ENCODE measurements at places on chromosomes 16 and 17. TPM values are rescaled to one million over a fixed set of nuclear protein-coding genes. Genes with fewer than 3 reads are reported as not detected.
A peak's percentile ranks its signal among the peaks of the same experiment; 100 is the strongest.

KRTAP9-8 gene
- total RNA-seq = 89.8 TPM

DNA sequence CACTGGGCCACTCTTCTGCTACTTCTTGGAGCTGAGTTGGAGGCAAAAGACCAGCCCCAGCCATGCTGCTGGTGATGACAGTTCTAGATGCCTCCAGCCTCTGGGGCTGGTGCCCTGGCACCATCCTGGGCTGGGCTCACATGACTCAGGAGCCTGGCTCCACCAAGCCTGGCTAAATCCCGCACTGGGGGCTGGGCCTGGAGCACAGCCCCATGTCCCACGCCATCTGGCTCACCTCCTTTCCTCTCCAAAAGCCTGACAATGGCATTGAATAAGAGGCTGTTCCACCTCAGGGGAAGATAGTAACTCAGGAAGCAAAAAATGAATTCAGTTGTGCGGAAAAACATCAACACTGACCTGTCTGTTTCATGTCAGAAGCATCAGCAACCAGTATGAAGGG lies 45.1 kb upstream of the MTSS2 start:
- H3K36me3 ChIP-seq = peaks cover 12% of the 10 kb centered on the region
- H3K27me3 ChIP-seq = no peaks in the 10 kb centered on the region
- no peak for DNase-seq
- no peak overlapping the region for H3K27ac ChIP-seq

GRCh38 chr17:2172077-2172851 lies 117.4 kb downstream of the HIC1 start:
- DNase-seq = no peak
- H3K27ac ChIP-seq = peak overlapping the region; percentile 69
- no peaks in the 10 kb centered on the region for H3K27me3 ChIP-seq
- peaks cover 15% of the 10 kb centered on the region for H3K36me3 ChIP-seq

YPEL2 gene
- total RNA-seq = 33.6 TPM

KLHL10 gene
- total RNA-seq = not detected

DNA sequence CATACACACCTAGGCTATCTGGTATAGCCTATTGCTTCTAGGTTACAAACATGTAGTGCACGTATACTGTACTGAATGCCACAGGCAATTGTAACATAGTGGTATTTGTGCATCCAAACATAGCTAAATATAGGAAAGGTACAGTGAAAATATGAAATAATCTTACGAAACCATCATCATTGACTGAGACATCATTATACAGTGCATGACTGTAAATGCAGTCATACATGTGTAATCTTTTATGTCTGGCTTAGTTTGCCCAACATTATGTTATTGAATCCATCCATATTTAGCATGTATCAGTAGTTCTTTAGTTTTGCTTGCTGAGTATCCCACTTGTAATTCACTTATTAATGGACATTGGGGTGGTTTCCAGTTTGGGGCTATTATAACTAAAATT lies 124.9 kb downstream of the CYLD start:
- H3K4me1 ChIP-seq = no peaks in the 10 kb centered on the region
- no peaks in the 10 kb centered on the region for H3K36me3 ChIP-seq
- no peak for DNase-seq
- no peak overlapping the region for H3K27ac ChIP-seq

SOCS3 gene
- 87.6 TPM for total RNA-seq

DNA sequence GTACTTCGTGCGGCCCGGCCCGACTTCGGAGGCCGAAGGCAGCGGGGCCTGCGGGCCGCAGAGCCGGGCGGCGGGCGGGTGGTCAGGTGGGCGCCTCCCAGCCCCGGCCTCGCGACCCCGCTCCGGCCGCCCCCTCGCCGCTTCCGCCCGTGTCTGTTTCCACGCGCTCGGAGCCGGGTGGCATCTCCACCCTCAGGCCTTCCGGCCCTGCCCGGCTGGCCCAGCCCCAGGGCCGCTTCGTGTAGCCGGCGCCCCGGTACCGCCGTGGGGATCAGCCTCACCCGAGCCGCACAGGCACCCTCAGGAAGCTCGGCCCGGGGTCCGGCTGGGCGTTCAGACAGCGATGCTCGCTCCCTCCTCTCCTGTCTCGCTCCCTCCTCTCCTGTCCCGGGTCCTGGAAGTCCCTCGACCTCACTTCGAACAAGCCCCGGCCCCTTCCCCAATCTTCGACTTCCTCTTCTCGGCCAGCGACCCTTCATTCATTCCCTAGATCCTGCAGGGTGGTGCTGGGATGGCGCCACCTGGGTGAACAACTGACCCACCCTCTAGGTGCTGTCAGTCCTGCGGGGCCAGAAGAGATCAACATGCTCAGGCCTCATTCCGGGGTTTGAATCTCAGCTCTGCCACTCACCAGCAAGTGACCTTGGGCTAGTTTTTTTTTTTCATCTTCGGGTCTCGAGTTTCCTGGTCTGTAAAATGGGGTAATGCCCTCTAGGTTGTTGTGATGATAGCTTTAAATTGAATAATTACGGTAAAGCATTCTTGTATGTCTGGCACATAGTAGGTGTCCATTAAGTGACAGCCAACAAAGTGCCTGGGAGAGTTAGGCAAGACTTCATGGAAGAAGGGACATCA lies 610 bp downstream of the VPS4A start:
- H3K4me1 ChIP-seq = peaks cover 17% of the 10 kb centered on the region
- H3K4me3 ChIP-seq = peak overlapping the region; percentile 87
- no peak for DNase-seq
- peak overlapping the region; percentile 89 for H3K27ac ChIP-seq
